Thoracic aorta (tissue), 2 donors: ENCODE measurements at places on chromosomes 5 and 9. TPM values are rescaled to one million over a fixed set of nuclear protein-coding genes. Genes with fewer than 3 reads are reported as not detected.

- no peak overlapping the region for H3K27ac ChIP-seq
- peaks cover 8% of the 10 kb centered on the region for H3K4me1 ChIP-seq
- no peaks in the 10 kb centered on the region for H3K27me3 ChIP-seq
- no peak overlapping the region for H3K4me3 ChIP-seq
- DNase-seq, result no peak
- no peaks in the 10 kb centered on the region for H3K36me3 ChIP-seq
Observed at GRCh38 chr5:137306903-137307302, 192.2 kb downstream of the SPOCK1 start.

The DAB2 gene
- 162 TPM for total RNA-seq

DNA sequence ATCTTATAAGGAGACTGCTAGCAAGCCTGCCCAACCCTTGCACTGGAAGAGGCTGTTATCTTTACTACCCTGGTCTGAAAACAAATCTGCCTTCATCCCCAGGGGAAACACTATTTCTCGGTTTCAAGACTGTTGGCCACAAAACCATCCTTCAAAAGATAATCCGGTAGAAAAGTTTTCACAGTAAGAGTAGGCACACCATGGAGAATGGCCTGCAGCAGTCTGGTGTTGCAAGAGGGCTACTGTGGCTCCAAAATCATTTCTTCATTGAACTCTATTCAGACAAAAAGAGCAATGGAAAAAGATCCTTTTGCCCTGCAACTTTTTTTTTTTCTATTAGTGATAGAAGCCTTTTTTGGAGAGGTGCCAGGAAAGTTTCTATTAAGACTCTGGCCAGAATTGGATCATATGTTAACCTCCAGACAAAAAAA lies 163.9 kb downstream of the ARHGEF28 start:
- no peaks in the 10 kb centered on the region for H3K27me3 ChIP-seq
- no peaks in the 10 kb centered on the region for H3K36me3 ChIP-seq
- no peak for DNase-seq
- H3K4me3 ChIP-seq, result no peak overlapping the region
- no peak overlapping the region for H3K27ac ChIP-seq
- peaks cover 7% of the 10 kb centered on the region for H3K4me1 ChIP-seq

GRCh38 chr5:35657877-35658276 lies 40.2 kb downstream of the SPEF2 start:
- H3K4me1 ChIP-seq, result no peaks in the 10 kb centered on the region
- no peak overlapping the region for H3K4me3 ChIP-seq
- no peak for DNase-seq

The DAB2IP gene
- total RNA-seq, result 104 TPM
